ENCODE measurements at places on chromosomes 2 and 18.

GRCh38 chr2:217654168-217654567 lies 348.6 kb downstream of the TNS1 start:
- DNase-seq, result no peak

- no peak for DNase-seq
Measured at GRCh38 chr2:172350839-172351479, 76.4 kb upstream of the ITGA6 start.

- no peak for DNase-seq
Measured at GRCh38 chr2:43129676-43130547, 96.5 kb downstream of the ZFP36L2 start.

DNA sequence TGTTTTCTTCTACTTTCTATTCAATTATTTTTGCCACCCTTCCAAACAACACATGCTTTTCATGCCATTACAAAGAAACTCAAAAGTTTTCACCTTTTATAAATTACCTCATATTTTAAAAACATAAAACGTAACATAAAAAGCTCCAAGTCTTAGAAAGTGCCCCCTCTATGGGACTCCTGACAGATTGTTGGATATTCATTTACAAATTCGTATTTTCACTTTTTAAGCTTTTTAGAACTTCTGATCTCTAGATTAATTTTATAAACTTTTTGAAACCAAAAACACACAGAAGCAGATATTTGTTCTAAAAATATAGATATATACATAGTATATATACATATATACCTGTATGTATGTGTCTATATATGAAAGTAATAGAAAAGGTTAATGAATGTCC lies 1.5 kb downstream of the COL5A2 start:
- DNase-seq, result no peak

DNA sequence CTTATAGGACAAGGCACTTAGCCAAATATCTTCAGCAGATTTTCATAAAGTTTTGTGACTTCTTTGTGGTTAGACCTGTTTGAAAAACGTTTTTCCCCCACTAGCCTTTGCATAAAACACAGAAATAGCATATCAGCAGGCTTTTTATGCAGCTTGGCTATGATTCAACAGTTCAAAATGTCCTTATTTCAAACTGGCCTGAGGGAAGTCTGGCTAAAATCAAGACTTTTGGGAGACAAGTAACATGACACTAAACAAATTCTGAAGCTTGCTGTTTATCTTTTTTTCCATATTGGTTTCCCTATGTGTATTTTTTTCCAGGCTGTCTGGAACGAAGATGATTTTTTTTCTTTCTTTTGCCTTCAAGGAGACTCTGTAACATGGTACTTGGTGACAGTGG lies 95.1 kb upstream of the L3MBTL4 start:
- DNase-seq, result no peak

GRCh38 chr18:7456376-7456775 lies 110.7 kb upstream of the PTPRM start:
- no peak for DNase-seq

- DNase-seq, result no peak
Measured at GRCh38 chr2:30656079-30656478, 151.2 kb downstream of the CAPN13 start.

DNA sequence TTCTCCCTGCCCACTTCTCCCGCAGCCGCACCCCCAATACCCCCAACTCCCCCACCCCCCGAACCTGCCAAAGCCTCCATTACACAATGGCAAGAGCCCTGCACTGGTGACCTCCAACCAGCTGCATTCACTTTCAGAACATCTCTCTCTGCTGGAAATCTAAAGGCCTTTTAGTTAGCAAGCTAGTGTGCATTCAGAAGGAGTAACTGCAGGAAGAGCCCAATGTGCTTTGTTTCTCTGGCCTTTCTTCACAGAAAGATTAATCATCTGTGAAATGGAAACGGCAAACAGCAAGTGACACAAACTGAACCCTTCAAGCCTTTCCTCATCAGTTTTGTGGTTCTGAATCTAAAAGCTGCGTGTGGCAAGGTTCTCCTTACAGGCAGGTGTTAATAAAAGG lies 124.2 kb downstream of the OLA1 start:
- DNase-seq, result no peak

- DNase-seq, result no peak
Measured at GRCh38 chr2:188292348-188293239, 920 bp downstream of the GULP1 start.

DNA sequence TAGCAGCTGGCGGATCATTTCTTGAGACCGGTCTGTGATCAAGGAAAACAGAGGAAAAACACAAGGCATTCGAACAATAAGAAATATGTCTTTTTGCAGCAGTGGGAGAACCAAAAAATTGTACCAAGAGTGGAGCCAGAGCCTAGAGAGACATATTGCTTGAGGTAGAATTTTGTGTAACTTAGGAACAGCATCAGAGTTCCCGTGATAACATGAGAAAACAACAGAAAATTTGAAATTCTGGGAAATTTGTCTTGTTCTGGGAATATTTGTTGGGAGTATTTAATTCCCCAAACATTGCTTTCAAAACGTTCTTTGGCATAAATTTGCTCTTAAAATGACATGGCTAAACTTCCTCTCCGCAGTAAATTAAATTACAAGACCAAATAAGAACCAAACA lies 267.5 kb downstream of the GPD2 start:
- DNase-seq, result no peak

DNA sequence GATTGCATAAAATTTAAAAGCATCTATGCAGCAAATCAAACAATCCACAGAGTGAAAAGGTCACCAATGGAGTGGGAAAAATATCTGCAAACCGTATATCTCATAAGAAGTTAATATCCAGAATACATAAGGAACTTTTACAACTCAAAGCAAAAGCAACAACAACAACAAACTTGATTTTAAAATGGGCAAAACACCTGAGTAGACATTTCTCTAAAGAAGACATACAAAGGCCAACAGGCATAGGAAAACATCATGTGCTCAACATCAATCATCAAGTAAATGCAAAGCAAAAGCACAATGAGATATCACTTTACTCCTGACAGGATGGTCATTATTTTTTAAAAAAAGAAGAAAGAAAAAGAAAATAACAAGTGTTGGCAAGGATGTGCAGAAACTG lies 38.1 kb downstream of the TMEM247 start:
- no peak for DNase-seq

- no peak for DNase-seq
Measured at GRCh38 chr18:10927286-10927992, 221.9 kb downstream of the PIEZO2 start.

- DNase-seq, result no peak
Measured at GRCh38 chr2:62410926-62411456, 95.0 kb downstream of the TMEM17 start.

DNA sequence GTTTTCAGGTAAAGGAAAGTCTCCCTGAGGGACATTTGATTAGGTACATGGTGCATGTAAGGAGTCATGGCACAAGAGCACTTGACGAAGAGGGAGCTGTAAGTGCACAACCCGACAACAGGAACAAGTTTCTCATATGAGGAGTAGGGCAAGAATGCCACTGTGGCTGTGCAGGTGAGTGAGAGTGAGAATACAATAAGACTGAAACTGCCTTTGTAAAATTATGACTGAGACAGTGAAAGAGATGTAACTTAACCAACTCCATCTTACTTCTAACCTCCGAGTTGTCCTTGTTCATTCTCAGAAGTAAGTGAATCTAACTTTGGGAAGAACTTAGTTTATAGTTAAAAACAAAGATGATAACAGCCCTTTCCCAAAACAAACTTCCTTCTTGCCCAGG lies 1025.8 kb upstream of the CNTNAP5 start:
- DNase-seq, result no peak

GRCh38 chr2:69166812-69167468 lies 154.0 kb downstream of the ANTXR1 start:
- no peak for DNase-seq

DNA sequence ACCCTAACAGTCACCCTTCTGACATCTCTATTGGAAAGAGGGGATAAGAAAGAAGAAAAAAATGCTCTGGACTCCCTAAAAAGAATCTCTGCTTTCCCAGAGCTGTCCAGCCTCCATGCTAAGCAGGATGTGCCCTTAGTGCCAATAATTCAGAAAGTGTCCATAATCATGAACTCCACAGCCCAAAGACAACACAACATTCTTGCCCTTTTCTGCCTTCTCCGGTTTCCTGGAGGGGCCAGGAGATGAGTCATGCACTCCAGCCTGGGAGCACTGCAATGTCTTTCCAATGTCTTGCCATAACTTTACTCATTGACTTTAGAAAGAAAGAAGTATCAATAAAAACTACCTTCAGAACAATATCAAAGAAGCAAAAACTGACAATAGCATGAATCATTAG lies 44.0 kb downstream of the KLF7 start:
- DNase-seq, result no peak

- DNase-seq, result no peak
Measured at GRCh38 chr2:109220860-109221259, 91.9 kb downstream of the SH3RF3 start.

DNA sequence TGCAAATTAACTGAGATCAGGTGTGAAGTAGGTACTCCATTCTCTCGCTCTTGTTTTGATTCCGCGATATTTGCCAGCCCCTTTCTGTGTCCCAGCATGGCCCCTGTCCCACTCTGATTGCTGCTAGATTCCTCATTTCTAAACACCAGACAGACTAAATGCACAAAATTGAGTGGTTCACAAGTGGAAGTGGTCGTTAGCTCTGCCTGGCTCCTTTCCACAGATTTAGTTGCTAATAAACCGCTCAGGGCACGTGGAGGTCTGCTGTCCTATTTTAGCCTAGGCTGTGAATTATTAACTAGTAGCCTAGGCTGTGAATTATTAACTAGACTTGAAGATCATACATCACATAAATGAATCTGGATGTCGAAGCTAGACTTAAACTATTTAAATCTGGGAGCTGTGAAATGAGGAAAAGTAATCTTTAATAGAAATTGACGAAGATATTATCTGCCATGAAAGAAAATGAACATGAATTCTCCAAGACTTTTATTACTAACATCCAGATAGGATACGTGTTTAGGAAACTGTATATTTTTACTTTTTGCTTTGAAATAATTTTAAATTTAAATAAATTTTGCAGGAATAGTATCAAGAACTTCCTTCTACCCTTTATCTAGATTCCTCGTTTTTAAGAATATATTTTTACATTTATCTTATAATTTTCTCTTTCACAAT lies 3.7 kb downstream of the IL1RL2 start:
- no peak for DNase-seq

DNA sequence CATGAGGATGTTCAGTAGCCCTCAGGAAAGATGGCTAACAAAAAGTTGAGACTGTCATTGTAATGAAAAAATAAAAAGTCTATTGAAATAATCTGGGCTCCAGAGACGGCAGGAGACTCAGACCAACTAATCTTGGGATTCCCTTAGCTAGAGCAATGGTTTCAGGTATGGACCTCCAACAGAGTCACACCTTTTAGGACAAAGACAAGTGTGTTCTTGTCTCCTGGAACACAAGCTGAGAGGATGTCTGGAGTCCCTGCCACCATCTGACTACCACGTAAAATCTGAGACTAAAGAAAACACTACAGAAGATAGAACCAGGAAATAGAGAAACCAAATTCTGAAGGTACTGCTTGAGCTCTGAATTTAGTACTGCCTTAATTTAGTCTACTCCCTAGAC lies 103.3 kb upstream of the RBBP8 start:
- no peak for DNase-seq

DNA sequence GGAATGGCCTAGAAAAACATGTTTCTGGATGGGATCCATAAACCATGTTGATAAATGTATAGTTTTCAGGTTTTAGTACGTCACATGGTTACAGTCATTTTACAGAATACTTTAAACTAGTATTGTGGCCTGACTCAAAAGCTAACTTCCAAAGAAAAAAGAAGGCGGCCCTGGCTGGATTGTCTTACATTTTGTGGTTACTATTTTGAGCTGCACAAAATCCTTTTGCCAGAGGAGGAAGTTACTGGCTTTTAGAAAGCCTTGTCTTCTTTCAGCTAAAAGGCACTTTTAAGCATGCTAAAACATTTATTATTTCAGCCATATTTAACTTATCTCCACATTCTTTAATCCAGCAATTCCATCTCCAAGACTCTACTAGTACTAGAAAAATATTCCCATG lies 227.9 kb downstream of the CDH2 start:
- no peak for DNase-seq

DNA sequence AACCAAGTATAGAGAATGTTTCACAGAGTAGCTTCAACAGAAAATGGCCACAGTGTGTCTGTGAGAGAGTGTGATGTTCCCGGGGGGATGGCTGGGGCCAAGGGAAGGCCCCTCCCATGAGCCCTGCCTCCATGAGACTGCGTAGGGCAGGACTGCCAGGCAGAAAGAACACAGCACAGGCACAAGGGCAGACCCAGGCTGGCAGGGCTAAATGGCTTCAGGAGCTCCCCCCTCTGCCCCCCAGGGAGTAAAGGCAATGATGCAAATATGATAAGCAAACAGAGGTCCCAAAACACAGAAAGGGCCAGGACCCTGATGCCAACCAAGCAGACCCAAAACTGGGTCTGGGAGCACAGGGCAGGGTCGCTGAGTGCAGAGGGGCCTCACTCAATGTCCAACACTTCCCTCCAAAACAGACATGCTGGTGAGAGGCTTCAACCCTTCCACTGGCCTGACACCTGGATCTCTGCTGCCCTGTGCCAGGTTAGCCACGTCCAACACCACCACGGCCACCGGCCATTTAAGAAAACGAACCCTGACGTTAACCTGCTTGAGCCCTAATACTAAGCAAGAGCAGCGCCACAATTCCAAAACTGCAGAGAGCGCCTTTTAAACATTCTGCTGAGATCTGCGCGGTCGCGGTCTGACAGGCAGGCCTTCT lies 90.3 kb downstream of the HDAC4 start:
- no peak for DNase-seq

- DNase-seq, result no peak
Measured at GRCh38 chr18:7688580-7688979, 121.5 kb downstream of the PTPRM start.

- DNase-seq, result peak; percentile 5
Measured at GRCh38 chr2:76415821-76416220, 705.1 kb upstream of the GCFC2 start.

GRCh38 chr18:70072678-70073077 lies 125.0 kb upstream of the CD226 start:
- no peak for DNase-seq

- DNase-seq, result peak; percentile 26
Measured at GRCh38 chr2:158214431-158214830, 112.8 kb downstream of the UPP2 start.

- no peak for DNase-seq
Measured at GRCh38 chr2:216339456-216340279, 32.6 kb downstream of the MARCHF4 start.

DNA sequence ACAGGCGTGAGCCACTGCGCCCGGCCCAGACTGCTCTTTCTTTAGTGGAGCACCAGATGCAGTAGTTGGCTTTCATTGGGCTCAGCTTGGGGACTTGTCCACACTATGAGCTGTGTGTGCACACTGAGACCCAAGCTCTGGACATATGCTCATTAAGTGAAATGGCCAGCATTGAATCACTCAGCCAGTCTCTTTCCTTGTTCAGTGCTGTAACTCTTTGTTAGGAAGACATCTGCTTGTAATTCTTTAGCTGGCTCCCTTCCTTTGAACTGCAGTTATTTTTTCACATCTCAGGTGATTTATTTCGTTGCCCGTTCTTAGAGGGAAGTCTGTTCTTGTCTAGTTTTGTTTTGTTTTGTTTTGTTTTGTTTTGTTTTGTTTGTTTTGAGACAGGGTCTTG lies 70.5 kb downstream of the CAB39 start:
- no peak for DNase-seq

Measured in GM20000 (cell line).